Tibial nerve (tissue), 4 donors: ENCODE measurements at places on chromosomes 2 and 18.

DNA sequence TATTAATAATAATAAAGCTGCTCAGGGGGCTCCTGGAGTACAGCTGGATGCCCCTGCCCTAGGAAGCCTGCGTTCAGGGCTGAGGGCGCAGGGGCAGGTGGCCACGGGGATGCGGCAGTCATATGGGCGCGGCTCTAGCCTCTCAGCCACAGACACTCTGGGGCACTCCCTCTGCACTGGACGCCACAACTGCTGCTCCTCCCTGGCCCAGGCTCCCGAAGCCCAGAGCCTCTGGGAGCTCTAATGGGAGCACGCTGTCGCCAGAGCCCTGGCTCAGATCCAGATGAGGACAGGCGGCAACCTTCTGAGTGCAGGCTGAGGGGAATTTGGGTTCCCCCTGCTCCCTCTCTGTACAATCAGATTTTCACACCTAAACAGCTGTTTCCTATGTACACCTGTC is 93.6 kb downstream of the MTCL1 start:
- no peaks in the 10 kb centered on the region for H3K36me3 ChIP-seq
- H3K4me1 ChIP-seq = no peaks in the 10 kb centered on the region
- no peak for DNase-seq
- no peaks in the 10 kb centered on the region for H3K27me3 ChIP-seq
- H3K27ac ChIP-seq = no peak overlapping the region
- no peak overlapping the region for H3K4me3 ChIP-seq

- no peaks in the 10 kb centered on the region for H3K4me1 ChIP-seq
- H3K36me3 ChIP-seq = no peaks in the 10 kb centered on the region
- DNase-seq = no peak
- H3K27ac ChIP-seq = no peak overlapping the region
- H3K27me3 ChIP-seq = peaks cover 7% of the 10 kb centered on the region
- H3K4me3 ChIP-seq = no peak overlapping the region
Measured at GRCh38 chr18:79598633-79599175, 80.9 kb upstream of the CTDP1 start.

GRCh38 chr2:28436525-28437051 is 43.9 kb downstream of the FOSL2 start:
- H3K4me3 ChIP-seq = no peak overlapping the region
- no peaks in the 10 kb centered on the region for H3K4me1 ChIP-seq
- H3K27me3 ChIP-seq = no peaks in the 10 kb centered on the region
- H3K36me3 ChIP-seq = no peaks in the 10 kb centered on the region
- no peak for DNase-seq

DNA sequence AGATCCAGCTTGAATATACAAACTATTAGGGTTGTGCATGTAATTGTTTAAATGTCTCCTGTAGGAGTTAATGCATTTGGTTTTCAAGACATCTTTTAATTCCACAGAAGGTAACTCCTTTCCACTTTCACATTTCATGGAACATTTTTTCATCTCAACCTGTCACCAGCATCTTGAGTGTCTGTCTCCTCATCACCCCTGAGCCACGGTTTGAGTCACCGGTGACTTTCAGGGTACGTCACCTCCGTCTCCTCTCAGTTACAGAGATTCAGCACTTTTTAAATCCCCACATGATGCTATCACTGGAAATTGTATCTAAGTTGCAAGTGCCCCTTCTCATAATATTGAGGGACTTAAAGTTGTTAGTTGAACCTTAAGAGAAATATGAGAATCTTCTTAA is 25.3 kb downstream of the GPR55 start:
- H3K27me3 ChIP-seq = no peaks in the 10 kb centered on the region
- H3K27ac ChIP-seq = no peak overlapping the region
- H3K4me1 ChIP-seq = no peaks in the 10 kb centered on the region
- H3K36me3 ChIP-seq = no peaks in the 10 kb centered on the region

DNA sequence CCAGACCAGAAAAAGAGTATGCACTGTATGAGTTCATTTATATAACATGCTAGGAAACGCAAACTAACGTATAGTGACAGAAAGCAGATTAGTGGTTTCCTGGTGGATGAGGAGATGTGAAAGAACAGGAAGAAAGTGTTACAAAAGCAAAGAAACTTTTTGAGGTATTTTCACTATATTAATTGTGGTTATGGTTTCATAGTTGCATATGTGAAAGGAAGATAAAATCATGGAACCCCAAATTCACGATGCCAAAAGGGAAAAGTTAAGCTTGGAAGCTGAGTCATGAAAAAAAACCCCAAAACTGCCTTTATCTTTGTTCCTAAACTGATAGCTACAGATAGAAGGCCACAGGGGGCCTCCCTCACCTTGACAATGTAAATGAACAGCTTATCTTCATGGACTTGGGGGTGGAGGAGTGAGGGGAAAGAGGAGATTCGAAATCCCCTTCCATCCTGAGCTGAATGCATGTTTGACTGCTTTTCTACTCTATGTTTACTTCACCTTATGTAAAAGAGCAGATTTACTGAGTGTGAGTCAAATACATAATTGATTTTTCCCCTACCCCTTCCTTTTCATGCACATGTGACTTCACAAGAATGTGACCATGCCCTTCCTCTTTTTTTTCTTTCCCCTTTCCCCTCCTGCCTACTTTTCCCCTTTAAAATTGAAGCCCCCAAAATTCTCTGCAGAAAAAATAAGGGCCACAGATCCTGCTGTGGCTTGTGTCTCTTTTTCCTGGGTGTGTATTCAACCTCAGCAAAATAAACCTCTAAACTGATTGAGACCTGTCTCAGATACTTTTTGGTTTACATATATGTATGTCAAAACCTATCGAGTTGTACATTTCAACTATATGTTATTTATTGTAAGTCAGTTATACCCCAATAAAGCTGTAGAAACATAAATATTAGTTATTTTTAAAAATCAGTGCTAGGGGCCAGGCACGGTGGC is 100.1 kb upstream of the TLK1 start:
- no peaks in the 10 kb centered on the region for H3K27me3 ChIP-seq
- no peak for DNase-seq
- no peak overlapping the region for H3K4me3 ChIP-seq
- no peaks in the 10 kb centered on the region for H3K4me1 ChIP-seq
